HT1080 (cell line): ENCODE measurements at places on chromosomes 4 and X.
A peak's percentile ranks its signal among the peaks of the same experiment; 100 is the strongest.

DNA sequence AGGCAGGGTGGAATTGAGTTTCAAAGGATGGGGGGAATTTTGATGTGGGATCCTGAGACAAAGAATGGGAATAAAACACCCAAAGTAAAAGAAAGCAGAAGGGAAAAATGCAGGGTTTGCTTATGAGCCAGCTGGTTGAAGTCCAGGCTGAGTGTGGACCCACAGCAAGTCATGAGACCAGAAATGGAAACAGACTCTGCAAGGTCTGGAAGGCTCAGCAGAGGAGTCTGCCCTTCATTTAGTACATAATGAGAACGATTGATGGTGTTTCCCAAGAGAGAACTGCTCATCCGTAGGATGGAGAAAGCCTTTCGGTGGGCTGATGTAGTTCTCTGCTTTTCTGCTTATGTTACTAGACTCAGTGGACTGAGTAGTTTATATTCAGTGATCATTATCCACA lies 259.1 kb downstream of the C4orf33 start:
- DNase-seq: no peak

DNA sequence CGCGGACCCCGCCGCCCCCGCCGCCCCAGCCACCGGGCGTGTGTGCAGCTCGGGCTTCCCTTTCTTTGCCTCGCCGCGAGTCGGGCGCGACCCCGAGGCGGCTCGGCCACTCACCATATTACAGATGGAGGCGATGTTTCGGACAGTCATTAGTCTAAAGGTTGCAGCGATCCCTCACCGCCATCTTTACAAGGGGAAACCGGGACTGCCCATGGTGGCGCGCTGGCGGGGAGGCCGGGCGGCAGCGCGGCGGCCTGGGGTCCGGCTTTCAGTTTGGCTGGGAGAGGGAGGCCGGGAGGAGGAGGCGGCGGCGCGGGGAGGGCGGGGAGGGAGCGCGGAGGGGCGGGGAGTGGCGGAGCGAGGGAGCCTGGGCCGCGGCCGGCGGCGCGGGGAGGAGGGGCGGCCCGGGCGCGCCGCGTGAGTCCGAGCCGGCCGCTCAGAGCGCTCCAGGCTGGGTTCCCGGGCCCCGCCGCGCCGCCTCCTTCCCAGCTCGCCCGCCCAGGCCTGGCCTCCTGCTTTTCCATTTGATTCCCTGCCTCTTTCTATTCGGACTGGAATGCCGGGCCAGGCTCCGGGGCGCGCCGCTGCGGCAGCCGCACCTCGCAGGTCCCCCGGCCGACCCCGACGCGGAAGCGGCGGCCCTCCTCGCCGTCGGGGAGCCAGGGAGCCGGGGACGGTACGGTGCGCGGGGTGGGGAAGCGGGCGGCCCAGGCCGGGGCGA lies at the start of gene USP46:
USP46 (minus strand) TSS at position 301 of the 721 bp plus-strand sequence; CDS start at position 150, 151 bp downstream.
- DNase-seq: peak; percentile 45

DNA sequence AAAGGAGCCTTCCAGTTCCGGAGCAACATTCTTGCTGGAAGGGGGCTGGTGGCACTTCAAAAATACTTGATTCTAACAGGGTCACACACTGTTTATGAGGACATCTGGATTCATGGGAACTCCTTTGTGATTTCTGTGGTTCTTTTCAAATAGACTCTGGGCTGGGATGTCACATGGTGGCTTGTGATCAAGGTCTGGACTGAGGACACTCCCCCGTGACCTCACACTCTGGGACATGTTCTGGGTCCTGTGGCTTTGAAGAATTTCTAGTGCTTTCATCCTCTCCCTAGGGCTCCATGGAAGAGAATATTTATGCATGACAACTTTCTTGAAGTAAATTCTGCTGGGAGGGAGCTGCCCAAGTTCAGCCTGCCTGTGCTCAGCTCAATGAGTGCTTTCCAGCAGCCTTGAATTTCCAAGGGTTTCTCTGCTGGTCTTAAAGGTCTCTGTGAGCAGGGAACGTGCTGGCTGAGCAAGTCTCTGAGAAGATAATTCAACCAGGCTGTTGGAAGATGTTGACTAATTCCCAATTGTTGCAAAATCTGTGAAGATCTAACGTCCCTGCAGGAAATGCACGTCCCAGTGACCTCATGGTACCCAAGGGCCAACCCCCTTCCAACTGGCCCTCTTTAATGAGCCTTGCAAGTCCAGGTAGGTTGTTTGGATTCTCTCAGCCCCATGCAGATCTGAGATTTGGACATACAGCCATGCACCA lies 36.3 kb downstream of the GPR143 start:
- no peak for DNase-seq

- DNase-seq: no peak
These were observed 488.8 kb upstream of the POU3F4 start for GRCh38 chrX:83019258-83019657.

DNA sequence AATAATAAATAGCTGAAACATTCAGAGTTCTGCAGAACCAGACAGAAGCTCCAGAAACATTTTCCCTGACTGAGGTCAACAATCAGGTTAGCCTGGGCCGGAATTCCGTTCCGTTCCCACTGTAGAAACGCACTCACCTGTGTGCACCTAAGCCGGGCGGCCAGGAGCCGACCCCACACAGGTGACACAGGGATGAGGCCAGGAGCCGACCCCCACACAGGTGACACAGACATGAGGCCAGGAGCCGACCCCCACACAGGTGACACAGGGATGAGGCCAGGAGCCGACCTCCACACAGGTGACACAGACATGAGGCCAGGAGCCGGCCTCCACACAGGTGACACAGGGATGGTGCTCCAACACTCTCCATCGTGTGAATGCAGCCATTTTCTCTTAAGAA lies 21.9 kb downstream of the FAT1 start:
- no peak for DNase-seq
